ENCODE measurements at places on chromosomes 3 and 15.

GRCh38 chr3:42271786-42272185 lies 5.8 kb upstream of the CCK start:
- no peak for DNase-seq

DNA sequence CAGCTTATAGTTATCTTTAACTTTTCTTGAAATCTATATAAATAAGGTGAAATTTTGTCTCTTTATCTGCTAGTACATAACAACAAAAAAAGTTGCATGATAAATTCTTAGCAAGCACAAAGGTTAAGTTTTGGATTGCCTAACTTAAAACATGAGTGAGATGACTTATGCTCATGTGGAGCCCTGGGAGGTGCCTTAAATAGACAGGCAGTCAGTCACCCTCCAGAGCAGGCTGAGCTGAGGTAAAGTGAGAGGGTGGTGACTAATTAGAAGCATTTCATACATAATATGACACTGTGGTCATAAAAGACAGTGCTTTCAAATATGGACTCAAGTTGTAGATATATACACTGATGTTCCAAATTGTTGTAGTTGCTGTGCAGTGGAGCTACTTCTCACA lies 14.6 kb upstream of the MME start:
- no peak for DNase-seq

- DNase-seq: no peak
These were observed 78.6 kb upstream of the TSEN2 start for GRCh38 chr3:12405432-12406272.

DNA sequence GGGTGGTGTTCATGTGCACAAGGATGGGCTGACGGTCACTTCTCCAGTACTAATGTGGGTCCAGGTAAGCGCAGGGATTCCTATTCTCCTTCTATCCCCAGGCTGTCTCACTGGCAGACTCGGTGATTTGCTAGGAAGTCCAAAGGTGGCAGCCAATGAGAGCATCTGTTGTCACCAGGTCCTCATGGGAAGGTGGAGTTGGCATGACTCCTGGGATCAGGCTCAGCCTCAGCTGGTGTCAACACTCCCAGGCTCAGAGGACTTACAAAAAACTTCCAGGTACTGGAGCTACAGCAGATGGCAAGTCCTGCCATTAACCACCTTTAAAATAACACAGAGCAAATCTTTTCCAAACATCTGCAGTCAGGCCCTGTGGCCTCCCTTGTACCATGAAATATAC lies 13.8 kb downstream of the XYLB start:
- DNase-seq: no peak

GRCh38 chr3:174242311-174243041 lies 616.7 kb upstream of the NAALADL2 start:
- DNase-seq: no peak

- no peak for DNase-seq
These were observed 7.7 kb downstream of the ITPKA start for GRCh38 chr15:41501191-41501917.

DNA sequence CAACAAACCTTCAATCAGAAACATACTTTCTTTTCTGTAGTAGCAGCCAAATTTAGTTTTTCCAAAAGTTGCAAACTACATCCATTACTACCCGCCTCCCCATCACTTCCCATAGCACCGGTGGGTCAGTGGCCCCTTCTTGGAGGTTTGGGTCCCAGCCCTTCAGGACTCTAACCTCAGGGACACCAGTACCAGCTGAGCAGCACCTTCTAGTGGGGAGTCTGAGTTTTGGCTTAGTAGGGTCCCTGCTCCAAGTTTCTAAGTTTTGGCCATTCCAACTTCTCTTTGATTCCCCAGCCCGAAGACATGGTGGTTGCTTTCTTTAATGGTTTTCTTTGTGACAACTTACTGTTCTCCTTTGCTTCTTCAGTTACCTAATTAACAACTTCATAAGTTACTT lies 160.6 kb downstream of the ECT2 start:
- DNase-seq: no peak

DNA sequence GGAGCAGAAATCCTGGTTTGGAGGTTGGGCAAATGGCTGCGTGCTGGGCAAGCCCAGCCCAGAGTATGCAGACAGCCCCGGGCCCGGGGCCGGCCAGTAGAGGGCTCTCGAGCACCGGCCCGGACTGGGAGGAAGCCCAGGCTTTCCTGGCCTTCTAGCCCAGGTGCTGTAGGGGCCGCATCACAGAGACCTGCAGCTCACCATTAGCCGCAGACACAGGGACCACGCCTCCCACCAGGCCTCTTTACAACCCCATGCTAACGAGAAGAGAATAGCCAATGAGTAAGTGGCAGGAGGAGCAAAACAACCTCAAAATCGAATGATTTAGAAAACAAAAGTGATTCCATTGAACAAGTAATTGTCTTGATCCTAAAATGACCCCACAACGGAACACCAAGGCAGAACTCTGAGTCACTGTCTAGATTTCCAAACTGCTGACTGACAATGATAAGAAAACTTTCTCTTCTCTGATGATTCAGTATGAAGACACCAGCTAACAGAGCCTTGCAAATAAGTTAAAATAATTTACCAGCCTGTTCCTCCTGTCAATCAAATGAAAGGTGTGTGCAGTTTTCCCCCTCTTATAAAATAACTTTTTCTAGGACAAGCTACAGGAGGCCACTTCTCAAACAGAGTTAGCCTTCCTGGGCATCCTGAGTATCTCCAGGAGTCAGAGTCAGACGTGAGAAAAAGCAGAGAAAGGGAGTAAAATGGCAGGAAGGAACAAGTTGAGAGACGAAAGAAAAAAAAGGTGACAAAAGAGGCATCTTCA lies 102.2 kb downstream of the DGKG start:
- peak; percentile 43 for DNase-seq

GRCh38 chr3:15903759-15904720 lies 106.3 kb upstream of the ANKRD28 start:
- DNase-seq: no peak

DNA sequence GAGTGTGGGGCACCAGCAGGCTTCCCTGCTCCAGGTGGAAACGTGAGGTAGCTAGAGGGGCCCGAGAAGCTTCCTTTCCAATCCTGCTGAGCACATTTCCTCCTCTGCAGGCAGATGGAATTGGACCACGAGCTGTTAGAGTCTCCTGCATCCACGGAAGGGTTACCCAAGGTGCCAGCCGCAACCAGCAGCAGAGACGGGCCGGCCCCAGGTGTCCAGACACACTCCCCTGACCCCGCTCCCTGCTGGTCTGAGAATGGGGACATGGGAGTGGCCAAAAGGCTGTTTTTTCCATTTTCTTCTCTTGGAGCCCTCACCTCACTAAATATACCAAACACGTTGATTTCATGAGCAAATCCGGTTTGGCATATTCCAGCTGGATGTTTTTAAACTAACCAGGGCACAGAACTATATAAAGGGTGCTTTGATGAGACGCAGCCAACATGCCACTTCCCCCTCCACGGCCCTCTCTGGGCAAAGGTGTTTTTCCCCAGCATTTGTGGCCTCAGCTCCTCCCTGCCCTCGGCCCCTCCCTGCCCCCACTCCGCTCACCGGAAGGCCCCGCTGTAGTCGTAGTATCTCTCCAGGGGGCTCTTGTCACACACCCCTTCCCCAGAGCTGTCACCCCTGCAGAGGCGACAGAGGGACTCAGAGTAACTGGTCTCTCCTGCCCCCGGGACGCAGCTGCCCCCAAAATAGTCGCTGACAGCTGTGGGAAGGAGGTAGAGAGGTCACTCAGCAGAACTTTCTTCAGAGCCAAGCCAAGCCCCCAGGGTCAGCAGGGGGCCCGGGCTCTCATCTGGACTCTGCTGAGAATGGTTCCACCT lies 7.0 kb downstream of the MELTF start:
- no peak for DNase-seq

GRCh38 chr3:191424881-191425280 lies 36.1 kb upstream of the PYDC2 start:
- no peak for DNase-seq

DNA sequence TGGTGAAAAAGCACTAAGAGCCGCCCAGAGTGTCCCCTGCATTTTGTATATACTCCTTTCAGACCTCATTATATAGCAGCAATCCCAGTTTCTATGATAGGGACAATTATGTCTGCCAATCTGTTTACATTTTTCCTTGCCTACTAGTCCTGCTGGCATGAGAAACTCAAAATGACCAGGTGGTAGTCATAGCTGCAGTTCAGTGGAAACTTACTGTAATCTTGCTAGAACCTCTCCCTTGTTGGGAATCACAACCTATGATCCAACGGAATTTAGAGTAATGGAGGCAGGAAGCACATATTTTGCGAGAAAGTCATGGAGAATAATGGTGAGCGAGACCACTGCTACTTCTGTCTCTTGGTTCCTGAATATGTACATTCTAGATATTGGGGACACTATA lies 28.6 kb upstream of the MINAR1 start:
- DNase-seq: no peak

- no peak for DNase-seq
These were observed 38.2 kb downstream of the VPS13C start for GRCh38 chr15:62021991-62022600.

GRCh38 chr3:160291909-160292299 lies 66.7 kb downstream of the C3orf80 start:
- DNase-seq: no peak

- no peak for DNase-seq
These were observed 217.3 kb downstream of the TP63 start for GRCh38 chr3:189848395-189849040.

DNA sequence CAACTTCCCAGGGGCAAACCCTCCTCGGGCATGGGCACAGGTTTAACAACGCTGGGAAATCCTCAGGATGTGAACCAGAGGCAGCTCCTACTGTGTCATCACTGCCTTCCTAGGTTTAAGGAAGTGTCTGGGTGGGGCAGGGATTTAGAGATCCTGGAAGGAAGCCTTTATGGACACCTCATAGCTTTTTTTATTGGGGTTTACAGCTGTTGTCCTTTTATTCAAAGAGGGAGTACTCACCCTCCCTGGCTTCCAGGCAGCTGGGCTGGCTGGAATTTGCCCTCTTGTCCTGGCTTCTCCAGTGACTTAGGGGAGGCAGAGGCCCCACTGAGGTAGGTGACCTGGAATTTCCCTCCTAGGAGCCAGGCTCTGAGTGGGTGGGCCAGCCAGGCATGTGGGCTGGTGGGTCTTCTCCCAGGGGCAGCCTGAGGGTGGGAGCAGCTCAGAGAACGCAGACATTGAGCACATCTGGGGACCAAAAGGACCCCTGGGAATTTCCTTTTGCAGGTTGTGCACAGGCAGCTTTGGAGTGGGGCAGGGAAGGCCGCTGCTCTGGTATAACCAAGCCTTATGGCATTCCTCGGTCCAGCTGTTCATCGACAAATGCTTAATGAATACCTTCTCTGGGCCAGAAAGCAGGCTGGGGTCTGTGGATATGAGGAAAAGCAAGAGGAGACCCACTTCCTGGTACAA lies 13.5 kb upstream of the FAM3D start:
- no peak for DNase-seq

GRCh38 chr3:153160451-153161137 lies 1.4 kb upstream of the RAP2B start:
- peak; percentile 51 for DNase-seq

DNA sequence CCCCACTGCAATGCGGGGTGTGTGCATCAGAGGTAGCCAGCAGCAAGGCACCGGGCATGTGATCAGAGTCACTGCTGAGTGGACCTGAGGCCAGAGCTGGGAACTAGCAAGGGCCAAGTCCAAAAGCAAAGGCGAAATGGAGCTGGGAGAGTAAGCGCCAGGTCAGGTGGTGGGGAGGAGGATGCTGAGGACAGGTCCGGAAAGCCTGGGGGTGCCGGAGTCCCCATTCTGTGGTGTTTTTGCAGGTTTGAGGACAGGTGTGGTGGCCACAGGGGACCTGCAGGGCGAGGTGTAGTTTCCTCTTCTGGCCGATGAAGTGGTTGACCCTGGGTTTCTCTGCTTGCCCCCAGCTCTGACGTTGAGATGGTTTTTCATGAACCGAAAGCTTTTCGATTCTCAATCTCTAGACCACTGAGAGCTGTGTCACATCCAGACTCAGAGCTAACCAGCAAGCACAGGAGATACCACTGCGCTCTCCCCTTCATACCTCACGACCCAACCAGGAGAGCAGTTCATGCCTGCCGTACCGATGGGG lies 35.0 kb upstream of the HES1 start:
- DNase-seq: no peak

DNA sequence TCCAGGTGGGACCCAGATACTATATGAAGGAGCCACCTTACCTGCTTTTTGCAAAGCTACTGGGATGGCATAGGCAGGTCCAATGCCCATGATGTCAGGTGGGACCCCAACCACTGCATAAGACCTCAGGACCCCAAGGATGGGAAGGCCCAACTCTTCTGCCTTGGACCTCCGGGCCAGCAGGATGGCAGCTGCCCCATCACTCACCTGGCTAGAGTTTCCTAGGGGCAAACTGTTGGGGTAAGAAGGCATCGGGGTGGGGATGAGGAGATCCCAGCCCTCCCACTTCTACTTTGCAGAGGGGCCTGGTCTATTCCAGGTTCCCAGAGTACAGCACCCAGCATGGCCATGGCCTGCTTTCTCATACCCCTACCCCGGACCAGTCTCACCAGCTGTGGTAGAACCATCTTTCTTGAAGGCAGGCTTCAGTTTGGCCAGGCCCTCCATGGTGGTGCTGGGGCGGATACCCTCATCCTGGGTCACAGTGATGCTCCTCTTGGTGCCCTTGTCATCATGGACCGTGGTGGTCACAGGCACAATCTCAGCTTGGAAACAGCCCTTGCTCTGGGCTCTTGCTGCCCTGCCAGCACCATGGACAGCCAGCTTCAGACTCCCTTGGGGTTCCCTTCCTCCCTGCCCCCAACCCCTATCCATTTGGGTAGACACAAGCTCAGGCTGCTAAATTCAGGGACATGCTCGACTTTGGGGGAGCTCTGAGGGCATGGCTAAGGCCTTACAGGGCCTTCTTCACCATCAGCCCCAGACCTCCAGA lies 10.6 kb downstream of the ACAA1 start:
- no peak for DNase-seq

GRCh38 chr15:33309602-33310276 lies 1.0 kb upstream of the RYR3 start:
- DNase-seq: no peak

GRCh38 chr3:39810647-39811161 lies 1.3 kb downstream of the MYRIP start:
- DNase-seq: no peak

GRCh38 chr15:91954292-91954691 lies 100.8 kb downstream of the SLCO3A1 start:
- DNase-seq: no peak

- no peak for DNase-seq
These were observed 456.7 kb upstream of the THBS1 start for GRCh38 chr15:39124155-39124552.

- no peak for DNase-seq
These were observed 47.8 kb downstream of the CCDC54 start for GRCh38 chr3:107425033-107425432.

DNA sequence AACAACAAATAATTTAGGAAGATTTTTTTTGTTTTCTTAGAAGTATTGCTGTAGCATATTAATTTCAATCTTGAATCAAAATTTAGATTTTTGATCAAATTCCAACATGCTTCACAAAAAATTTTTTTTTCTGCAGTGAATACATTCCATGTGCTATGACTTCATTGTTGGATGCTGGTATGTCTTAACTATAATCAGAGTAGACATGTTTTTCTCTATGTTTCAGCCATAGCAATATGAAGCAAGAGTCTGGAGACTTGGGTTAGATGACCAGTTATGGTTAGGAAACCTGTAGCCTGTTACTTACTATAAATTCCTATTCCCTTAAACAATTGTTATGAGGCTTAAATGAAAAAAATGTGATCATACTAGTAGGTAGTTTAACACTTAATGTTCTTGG lies 176.1 kb upstream of the CHL1 start:
- DNase-seq: no peak

Measured in activated T-cell treated with anti-CD3 and anti-CD28 coated beads for 4 hours (primary cell).